ENCODE measurements at places on chromosomes 13 and 19.

GRCh38 chr13:99278200-99278599 is 20.0 kb upstream of the GPR18 start:
- no peak for DNase-seq

GRCh38 chr19:8340341-8341096 is 2.5 kb downstream of the KANK3 start:
- no peak for DNase-seq

GRCh38 chr19:40367577-40368434 is 19.3 kb downstream of the PLD3 start:
- DNase-seq: no peak

DNA sequence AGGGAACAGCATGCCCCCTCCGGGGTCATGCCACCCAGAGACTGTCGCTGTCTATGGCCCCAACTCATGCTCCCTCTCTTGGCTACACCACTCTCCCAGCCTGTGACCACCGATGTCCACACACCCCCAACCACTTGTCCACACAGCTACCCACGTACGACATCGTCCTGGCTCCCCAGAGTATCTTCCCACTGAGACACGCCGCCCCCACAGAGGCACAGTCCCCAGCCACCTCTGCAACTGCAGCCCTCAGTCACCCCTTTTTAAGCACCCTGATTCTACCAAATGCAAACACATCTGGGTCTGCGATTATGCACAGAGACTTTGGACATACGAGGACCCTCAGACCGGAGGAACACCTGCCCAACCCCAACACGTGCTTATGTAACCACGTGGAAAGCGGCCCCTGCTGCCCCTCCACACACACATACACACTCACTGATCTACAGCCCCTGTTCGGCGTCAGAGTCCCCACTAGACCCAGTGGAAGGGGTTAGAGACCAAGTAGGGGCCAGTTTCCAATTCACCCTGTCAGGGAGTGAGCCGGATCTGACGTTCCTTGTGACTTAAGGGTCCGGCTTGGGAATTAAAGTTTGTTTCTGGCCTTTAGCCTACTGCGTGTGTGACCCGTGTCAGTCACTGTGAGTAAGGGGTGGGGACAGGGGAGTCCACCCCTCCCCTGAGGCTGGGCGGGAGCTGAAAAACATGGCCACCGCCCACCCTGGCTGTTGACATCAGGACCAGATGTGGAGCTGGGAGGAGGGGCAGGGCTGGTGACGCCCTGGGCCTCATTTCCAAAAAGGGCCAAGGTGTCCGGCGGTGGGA is 11.9 kb upstream of the AXL start:
- no peak for DNase-seq
